ENCODE measurements at places on chromosomes 11 and 22.

- no peak for DNase-seq
These were observed 8.8 kb upstream of the LGALS2 start for GRCh38 chr22:37588546-37589215.

DNA sequence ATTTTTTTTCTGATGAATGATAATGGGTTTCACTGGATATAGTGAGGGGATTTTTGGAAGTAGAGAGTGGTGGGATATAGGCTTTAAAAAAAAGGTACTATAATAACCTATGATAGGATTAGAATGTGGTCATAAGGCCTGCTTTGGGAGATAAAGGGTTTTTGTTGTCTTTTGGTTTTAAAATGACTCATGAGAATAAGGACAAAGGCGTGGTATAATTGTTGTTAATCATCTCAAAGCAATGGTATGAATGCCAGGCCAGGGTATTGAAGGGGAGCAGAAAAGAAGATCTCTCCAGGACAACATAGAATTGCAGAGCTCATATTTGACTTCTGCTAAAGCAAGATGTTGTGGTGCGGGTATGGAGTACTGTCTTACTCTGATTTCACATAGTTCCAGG is 579.4 kb downstream of the JRKL start:
- DNase-seq = no peak

DNA sequence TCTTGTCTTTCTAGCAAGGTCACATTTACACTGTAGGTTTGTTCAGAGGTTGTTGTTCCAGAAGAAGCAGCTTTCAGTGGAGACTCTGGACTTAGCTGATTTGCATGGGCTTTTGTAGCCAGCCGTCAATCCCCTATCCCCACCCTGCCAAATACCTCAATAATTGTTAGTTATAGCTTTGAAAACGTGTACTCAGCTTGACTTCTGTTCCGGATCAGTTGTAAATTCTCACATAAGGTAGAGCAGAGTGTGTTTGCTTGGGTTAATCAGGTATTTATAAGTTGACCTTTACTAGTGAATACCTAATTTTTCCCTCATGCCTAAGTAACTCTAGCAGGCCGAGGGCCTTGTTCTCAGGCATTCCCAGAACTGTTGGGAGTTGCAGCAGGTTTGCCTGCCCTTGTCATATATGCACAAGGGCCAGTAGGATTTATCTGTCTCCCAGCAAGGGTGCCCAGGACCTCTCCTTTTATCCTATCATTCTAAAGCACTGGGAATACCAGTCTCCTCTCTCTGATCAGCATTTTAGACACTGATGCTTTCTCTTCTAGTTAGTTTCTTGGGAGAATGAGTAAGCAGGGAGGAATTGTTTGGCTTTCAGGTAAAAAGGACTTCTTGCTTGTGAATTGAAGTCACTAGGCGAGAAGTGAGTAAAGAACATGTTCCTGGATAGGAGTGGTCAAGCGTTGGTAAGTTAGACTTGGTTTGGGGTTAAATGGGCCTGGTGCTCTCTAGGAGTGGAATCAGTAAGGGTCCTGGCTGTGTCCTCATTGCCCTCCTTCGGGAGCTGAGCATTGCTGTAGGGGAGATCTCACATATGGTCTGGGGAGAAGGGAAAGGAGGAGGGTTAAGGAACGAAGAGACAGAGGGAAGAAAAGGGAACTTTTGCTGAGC is 22.1 kb downstream of the STIM1 start:
- DNase-seq = no peak

DNA sequence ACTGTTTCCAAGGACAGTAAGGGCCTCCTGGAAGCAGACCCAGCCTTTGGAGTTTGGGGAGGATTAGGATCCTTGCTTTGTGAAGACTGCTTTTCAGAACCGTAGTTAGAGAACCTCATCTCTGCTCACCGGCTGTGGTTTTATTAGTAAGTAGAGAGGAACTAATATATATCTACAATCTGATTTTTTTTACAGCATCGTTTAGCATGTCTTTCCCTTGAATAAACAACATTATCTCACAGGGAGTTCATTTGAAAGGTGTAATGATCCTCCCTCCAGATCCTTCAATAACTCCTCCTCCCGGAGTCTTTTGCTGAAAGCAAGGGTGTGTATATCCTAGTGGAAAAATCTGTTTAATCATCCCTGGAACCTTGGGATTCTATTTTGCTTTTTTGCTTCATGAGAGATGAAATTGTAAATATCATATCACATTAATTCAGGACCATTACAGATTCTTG is 132.7 kb downstream of the DBX1 start:
- no peak for DNase-seq

- no peak for DNase-seq
These were observed 125.8 kb upstream of the POU2AF2 start for GRCh38 chr11:111119751-111120150.

DNA sequence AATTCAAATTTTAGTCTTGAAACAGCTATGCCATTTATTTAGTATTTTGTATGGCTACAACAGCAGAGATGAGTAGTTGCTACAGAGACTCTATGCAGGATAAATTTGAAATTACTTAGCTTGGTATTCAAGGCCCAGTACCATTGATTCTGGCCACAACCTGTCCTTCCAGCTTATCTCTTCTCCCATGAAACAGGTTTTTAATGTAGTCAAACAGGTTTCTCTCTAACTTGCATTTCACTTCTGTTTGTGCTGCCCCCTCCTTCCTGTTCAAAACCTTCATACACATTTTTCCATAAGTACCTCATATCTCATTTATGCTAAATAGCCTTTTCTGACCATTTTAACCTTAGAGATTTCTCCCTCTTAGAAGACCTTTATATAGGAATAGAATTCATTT is 3.3 kb downstream of the USP47 start:
- DNase-seq = no peak

- DNase-seq = no peak
These were observed 559.9 kb downstream of the MN1 start for GRCh38 chr22:27241430-27242321.

GRCh38 chr11:28107750-28108618 is at the start of the genes KIF18A and METTL15:
KIF18A (minus strand) TSS chr11:28108156; CDS start chr11:28097947, 10,209 bp downstream.
METTL15 (plus strand) TSS chr11:28108388; CDS start chr11:28113335, 4,947 bp downstream.
- peak; percentile 89 for DNase-seq

GRCh38 chr11:83816572-83817187 is 530.5 kb upstream of the CCDC90B start:
- DNase-seq = no peak

GRCh38 chr22:18110194-18110953 is at the start of gene TUBA8:
TUBA8 (plus strand) TSS chr22:18110809; CDS start chr22:18110866, 57 bp downstream.
- DNase-seq = peak; percentile 9

DNA sequence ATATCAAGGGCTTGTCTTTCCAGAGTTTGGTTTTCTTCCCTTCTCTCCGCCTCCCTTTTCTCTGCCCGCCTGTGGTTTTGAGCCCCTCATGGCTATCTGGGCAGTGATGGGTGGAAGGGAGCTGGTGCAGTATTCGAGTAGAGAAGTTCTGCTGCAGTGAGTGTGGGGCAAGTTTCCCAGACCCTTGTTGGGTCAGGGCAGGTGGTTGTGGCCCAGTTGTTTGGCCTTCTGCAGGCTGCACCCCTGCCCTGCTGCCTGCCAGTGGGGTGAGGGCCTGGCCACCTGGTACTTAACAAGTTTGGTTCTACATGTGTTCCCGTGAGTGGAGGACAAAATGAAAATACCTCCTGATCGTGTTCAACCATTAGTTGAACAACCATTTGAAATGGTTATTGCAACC is 65.2 kb downstream of the PTPRJ start:
- DNase-seq = no peak

DNA sequence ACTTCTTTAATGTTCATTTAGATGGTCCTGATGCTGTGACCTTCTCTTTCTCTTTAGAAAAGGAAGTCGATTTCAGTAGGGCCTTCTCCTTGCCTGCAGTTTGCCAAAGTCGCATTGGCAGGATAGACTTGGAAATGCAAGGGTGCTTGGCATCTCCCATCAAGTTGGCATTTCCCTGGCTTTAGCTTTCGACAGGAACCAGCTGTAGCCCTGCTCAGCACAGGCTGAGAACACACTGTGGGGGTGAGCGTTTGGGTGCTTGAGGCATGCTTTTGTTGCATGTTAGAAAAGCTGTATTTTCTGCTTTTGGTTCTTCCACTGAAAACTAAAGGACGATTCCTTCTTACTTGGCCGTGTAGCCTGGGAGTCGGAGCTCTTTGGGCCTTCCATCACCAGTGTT is 37.7 kb downstream of the LDLRAD3 start:
- no peak for DNase-seq

DNA sequence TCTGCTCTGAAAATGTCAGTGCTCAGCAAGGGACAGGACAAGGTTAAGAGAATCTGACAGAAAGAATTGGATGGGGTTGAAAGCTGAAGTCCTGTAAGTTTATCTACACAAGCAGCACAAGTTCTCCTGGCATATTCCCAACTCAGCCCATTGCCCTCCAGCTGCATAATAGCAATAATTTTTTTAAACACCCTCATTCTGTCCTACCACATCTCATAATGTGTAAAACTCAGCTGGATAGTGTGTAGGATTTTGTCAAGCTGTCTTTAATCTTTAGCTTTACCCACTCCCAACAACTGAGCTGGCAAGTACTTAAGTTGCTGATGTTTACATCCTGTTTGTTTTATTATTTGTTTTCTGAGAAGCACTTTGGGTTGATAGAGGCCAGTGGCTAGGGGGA is 158.9 kb downstream of the CADM1 start:
- DNase-seq = no peak

DNA sequence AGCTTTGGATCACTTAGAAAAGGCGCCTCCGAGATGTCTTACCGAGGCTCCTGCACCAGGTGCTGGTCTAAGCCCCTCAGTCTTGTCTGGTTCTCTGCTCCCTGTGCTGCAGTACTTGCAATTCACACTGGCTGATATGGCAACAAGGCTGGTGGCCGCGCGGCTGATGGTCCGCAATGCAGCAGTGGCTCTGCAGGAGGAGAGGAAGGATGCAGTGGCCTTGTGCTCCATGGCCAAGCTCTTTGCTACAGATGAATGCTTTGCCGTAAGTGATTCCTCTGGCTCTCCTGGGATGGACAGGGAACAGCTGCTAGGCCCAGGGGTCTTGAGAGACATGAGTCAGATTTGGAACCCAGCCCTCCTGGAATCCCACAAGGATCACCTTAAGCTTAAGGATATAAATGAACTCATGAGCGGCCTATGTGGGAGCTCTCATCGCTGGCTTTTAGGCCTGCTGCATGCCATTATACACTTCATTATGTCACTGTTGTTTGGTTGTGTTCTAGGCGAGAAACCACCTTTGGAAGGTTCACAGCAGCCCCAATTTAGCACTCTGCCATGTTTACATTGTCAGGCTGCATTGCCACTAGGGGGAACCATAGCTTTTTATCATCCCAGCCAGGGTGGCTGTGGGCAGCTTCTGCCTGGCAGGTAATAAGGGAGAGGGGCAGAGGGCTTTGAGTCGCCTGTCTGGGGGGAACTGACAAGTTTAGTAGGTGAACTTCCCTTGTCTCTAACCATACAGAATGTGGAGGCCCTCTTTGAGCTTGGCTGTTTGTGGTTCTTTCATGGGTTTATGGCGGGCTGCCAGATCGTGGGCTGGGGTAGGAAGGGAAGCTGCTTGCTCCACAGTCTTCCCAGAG is 8.5 kb downstream of the ACAD8 start:
- DNase-seq = no peak

DNA sequence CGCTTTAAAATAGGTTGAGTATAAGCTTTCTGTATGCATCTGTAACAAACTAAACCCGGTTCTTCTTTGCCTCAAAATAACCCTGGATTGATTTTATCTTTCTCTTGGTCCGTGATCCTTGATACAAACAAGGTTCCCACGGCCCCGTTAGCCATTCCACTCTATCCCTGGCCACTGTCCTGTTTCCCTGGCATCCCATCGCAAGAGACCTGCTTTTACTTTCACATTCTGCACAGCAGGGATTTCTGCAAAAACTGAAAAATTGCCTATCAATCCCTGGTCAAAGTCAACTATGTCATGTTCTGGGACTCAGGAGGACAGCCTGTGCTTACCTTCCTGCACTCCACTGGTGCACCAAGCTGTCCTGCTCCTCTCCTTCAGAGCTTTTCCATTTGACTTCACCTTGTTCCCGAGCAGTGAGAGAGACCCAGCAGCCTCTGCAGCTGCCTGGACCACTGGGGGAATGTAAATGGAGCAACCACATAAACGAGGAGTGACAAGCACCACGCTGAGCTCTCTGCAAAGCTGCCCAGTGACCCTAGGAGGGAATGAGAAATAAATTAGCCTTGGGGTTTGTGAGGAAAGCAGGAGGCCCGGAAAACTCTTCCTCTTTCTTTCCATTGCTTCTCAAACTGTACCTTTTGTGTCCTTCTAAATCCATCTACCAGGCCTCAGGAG is 175.9 kb downstream of the NTM start:
- DNase-seq = no peak

DNA sequence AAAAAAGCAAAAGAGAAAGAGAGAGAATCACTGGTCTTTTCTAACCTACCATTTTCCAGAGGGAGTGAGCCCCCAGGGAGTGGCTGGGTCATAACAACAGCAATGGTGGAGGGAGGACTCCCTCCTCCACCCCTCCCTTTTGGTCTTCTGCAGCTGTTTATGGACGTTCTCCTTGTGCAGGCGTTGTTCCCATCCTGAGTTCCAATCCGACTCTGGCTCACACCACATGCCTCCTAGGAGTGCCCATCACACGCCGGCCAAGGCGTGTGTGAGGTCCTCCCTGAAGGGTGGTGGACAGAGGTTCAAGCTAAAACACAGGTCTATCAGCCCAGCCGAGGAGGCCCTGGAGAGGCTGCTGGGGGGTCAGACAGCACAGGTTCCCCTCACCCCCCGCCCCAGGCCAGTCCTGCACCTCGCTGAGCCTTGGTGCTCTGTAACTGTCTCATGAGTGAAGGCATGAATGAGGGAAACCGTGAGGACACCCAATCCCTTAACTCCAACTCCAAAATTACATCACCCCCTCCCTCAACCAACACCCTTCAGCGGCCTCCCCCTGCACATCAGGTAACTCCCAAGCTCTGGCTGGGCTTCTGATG is 29.4 kb downstream of the IFT27 start:
- no peak for DNase-seq

DNA sequence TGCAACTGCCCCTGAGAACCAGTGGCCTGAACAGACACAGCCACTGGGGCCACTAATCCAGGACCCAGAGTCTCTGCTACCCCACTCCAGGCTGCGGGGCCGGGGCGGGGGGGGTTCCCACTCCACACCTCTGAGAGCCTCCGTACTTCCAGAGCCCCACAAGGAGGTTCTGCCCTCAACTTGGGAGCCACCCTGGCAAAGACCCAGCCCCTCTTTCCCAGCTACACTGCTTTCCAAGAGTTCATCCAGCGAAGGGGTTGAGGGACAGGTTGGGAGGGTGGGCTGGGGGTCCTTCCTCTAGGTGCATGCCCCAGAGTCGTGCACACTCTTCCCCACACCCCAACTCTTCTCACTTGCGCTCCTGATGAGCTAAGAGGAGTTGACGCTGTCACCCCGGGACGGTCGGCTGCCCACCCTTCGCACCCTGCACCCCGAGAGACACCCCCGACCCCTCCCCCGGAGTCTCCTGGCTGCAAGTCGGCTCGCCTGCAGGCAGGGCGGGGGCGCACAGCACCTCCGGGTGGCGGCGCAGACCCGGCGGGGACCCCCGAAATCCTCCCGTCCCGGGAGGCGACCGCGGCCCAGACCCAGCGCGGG is 531 bp downstream of the RAB3IL1 start:
- DNase-seq = no peak

GRCh38 chr11:13074714-13075464 is 65.8 kb downstream of the RASSF10 start:
- no peak for DNase-seq

DNA sequence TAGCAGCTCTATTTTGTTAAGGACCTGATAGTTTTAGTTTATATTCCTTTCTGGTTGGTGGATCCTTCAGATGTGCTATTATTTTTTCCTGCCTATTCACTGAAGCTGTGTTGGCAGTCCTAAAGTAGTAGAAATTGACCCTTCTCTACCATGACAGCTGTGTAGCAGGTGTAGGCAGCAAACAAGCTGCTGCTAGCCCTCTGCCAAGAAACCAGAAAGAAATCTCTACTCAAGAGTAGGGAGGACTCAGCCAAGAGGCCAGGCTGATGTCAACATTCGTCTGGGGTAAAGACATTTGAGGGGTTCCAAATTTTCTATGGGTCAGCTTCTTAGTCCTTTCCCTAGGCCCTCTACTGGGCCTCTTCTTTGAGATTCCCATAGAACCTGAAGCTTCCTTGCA is 51.2 kb downstream of the CSTF3 start:
- no peak for DNase-seq

Data from stimulated activated CD8-positive, alpha-beta memory T cell treated with anti-CD3 and anti-CD28 coated beads, Interleukin-4, amount 100 ng/mL, for 4 hours (primary cell).